ENCODE measurements at places on chromosomes 7 and 10. TPM values are rescaled to one million over a fixed set of nuclear protein-coding genes. Genes with fewer than 3 reads are reported as not detected.

Gene RBAK
- total RNA-seq: 12.1 TPM

Gene PNLIPRP2
- not detected for total RNA-seq

Gene CYP3A7
- not detected for total RNA-seq

DNA sequence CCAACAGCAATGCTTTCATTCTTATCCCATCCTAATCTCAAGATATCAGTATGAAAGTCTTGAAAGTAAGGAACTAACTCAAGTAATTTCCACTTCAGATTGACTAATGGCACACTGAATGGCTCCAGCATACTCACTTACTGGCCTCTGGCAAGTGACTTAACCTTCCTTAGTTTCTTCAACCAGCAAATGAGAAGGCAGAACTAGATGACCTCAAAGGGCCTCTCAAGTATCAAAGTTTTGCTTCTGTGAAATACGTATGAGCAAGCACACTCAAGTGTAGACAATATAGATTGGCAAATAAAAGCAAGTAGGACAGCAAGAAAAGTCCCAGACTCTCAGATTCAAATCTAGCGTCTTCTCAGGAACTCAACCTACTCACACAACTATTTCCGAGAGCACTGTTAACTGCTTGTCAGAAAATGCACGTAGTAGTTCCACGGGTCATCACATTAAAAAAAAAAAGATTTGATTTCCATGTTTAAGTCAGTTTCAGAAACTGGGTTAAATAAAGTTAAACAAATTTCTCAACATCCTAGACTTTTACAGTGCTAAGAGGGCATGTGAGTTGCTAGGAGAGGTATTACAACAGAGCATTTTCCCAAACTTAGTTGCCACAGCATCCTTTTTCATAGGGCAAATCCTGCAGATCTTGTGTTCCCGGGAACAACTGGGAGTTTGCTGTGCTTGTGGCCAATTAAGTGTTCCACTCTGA, 276.9 kb upstream of the KLF14 start:
- peak; percentile 93 for DNase-seq

- peak; percentile 88 for DNase-seq
Measured at GRCh38 chr10:34049887-34050286, 715.4 kb upstream of the NRP1 start.

- DNase-seq: no peak
Measured at GRCh38 chr10:17022466-17022825, 107.2 kb downstream of the CUBN start.

GRCh38 chr10:68900427-68901104, 549 bp upstream of the DDX50 start:
- peak; percentile 75 for DNase-seq

- peak; percentile 51 for DNase-seq
Measured at GRCh38 chr7:11758627-11759111, 73.3 kb downstream of the THSD7A start.

DNA sequence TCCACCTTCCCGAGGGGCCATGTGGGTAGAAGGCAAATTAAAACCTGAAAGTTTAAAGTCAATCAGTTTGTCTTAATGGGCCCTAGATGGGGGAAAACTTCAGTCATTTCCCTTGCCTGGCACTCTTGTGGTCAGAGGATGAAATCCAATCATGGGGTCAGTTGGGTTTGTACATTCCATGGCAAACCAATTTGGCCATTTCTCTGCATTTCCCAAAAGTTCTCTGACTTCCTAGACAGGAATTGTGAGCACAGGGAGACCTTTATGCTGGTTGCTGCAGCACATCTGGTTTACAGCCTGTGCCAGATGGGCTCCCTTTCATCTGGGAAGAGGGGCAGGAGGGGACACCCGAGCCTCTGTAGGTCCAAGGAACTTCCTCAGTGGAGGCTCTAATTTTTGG, 113.0 kb downstream of the CYP26A1 start:
- no peak for DNase-seq

Measured in fibroblast of villous mesenchyme (primary cell).